ENCODE measurements at places on chromosomes 4 and X. TPM values are rescaled to one million over a fixed set of nuclear protein-coding genes. Genes with fewer than 3 reads are reported as not detected.

Gene SLC25A53
- 18.8 TPM for total RNA-seq

Gene CCNG2
- 45.7 TPM for total RNA-seq

GRCh38 chr4:27463816-27464215 is 603.2 kb downstream of the STIM2 start:
- no peaks in the 10 kb centered on the region for H3K4me1 ChIP-seq
- no peak overlapping the region for H3K27ac ChIP-seq
- H3K27me3 ChIP-seq: no peaks in the 10 kb centered on the region
- H3K36me3 ChIP-seq: no peaks in the 10 kb centered on the region
- no peak overlapping the region for H3K4me3 ChIP-seq
- no peak for DNase-seq

DNA sequence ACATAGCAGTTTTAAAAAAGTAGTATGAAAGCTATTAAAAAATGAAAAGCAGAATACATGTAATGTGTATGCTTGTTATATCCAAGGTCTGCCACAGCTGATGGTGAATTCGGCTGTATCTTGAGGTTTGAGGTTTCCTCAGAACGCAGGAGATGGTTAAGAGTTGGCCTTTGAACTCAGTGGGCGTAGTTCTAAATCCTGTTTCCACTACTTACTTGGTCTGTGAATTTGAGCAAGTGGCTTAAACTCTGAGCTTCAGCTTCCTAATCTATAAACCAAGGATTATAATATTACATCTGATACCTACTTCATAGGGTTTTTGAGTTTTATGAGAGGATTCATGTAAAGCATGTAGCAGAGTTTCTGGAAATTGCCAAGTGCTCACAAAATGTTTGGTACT is 125.2 kb downstream of the STIM2 start:
- H3K36me3 ChIP-seq: no peaks in the 10 kb centered on the region
- no peak overlapping the region for H3K27ac ChIP-seq
- H3K4me3 ChIP-seq: no peak overlapping the region
- no peaks in the 10 kb centered on the region for H3K27me3 ChIP-seq
- no peak for DNase-seq

DNA sequence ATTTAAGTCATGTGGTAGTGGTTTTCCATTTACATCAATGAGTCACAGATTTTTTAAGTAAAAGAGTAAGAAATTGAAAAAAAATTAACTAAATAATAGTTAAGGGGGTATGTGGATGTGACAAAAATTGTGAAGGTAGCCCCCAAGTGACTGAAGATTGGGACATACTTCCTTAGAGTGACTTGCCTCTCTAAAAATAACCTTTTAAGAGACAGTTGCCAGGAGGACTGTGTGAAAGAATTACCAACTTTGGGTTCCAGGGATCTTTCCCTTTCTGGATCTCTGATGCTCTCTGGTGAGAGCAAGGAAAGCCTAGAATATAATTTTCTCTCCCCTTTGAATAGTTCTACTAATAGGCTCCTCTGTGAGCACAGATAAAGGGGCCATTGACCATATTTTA is 42.7 kb downstream of the NHSL2 start:
- H3K36me3 ChIP-seq: no peaks in the 10 kb centered on the region
- no peak for DNase-seq
- H3K27ac ChIP-seq: no peak overlapping the region
- peaks cover 11% of the 10 kb centered on the region for H3K4me1 ChIP-seq
- no peak overlapping the region for H3K4me3 ChIP-seq
- H3K27me3 ChIP-seq: peaks cover 8% of the 10 kb centered on the region

DNA sequence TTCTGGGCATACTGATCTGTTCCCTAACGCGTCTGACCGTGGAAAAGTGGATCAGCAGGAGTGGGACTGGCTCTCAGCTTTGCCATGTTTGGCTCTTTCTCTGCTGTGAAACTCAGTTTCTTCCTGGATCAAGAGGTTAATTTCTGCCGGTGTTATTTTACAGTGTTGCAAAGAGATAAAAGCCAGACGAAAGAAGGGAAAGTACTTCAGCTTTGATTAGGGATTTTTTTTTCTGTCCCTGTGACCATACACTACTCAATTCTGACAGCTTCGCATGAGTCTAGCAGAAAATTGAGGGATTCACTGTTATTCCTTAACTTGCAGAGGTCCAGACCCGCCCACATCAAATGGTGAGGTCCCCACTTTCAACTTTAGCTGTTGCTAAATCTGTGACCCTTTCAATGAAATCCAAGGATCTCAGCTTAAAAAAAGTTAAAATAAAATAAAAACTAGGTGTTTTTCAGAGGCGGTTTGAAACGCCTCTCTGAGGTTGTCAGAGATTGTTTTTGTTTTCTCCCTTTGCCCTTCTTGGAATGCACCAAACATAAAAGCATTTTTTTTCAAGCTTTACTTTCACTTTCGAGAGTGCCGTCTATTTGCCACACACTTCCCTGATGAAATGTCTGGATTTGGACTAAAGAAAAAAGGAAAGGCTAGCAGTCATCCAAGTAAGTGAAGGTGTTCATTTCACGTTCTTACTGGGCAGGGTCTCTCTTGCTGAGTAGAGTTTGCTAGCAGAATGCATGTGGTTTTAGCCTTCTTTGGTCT is at the start of gene TLR3:
TSS of gene TLR3 (plus strand) at position 576 of the 768 bp plus-strand sequence. CDS start 7,464 bp downstream, outside the sequence.
- H3K4me3 ChIP-seq: peak within 1 kb of the TSS; percentile 59
- H3K27me3 ChIP-seq: no peaks in the 10 kb centered on the region
- no peak for DNase-seq
- H3K4me1 ChIP-seq: no peaks in the 10 kb centered on the region
- peak within 1 kb of the TSS; percentile 64 for H3K27ac ChIP-seq

- no peaks in the 10 kb centered on the region for H3K27me3 ChIP-seq
- H3K4me1 ChIP-seq: no peaks in the 10 kb centered on the region
- H3K36me3 ChIP-seq: no peaks in the 10 kb centered on the region
- H3K27ac ChIP-seq: no peak overlapping the region
Observed at GRCh38 chr4:148333265-148333664, 108.9 kb downstream of the NR3C2 start.

- peaks cover 67% of the 10 kb centered on the region for H3K36me3 ChIP-seq
- H3K4me3 ChIP-seq: no peak overlapping the region
- no peak overlapping the region for H3K27ac ChIP-seq
- no peak for DNase-seq
Observed at GRCh38 chr4:5824635-5825034, 68.3 kb downstream of the CRMP1 start.

GRCh38 chr4:149718500-149718899 is 97.1 kb downstream of the IQCM start:
- no peaks in the 10 kb centered on the region for H3K4me1 ChIP-seq
- no peak overlapping the region for H3K27ac ChIP-seq
- H3K4me3 ChIP-seq: no peak overlapping the region
- DNase-seq: no peak

GRCh38 chr4:168183717-168184571 is 91.6 kb downstream of the ANXA10 start:
- peak; percentile 27 for DNase-seq
- H3K27ac ChIP-seq: no peak overlapping the region
- H3K4me1 ChIP-seq: no peaks in the 10 kb centered on the region
- H3K4me3 ChIP-seq: no peak overlapping the region
- no peaks in the 10 kb centered on the region for H3K27me3 ChIP-seq
- no peaks in the 10 kb centered on the region for H3K36me3 ChIP-seq

GRCh38 chrX:151899622-151900021 is 13.1 kb upstream of the MAGEA4 start:
- H3K4me1 ChIP-seq: no peaks in the 10 kb centered on the region
- no peak overlapping the region for H3K27ac ChIP-seq
- H3K4me3 ChIP-seq: no peak overlapping the region

DNA sequence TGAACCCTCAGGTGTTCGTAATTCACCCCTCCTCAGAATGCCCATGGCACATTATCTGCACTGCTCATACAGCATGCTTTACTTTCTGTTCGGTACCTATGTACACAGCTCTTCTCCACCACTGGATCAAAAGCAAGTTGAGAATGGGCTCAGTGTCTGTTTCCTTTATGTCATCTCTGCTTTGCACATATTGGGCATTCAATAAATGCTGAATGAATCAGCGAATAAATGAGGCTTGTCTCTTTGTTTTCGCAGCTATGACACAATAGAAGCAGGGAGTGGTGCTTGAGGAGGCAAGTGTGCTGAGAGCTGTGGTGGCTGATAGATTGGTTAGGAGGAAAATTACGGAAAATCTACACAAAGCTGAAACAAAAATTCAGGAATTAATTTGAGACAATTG is 109.1 kb upstream of the VMA21 start:
- DNase-seq: no peak
- no peaks in the 10 kb centered on the region for H3K27me3 ChIP-seq
- no peaks in the 10 kb centered on the region for H3K36me3 ChIP-seq

DNA sequence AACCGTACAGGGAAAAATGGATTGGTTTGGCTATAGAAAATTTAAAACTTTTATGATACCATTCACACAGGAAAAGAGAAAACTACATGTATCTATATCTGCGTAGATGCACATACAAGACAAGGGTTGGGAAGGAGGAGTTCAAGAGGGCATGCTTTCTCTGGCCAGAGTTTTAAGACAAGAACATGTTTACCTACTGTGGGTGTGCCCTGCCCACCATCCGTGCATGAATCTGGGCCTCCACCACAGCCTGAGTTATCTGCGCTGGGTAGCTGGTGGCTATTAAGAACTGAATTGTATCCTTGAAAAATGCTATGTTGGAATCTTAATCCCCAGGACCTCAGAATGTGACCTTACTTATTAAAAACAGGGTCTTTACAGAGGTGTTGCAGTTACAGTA is 151.6 kb downstream of the AASDH start:
- no peak overlapping the region for H3K27ac ChIP-seq
- H3K36me3 ChIP-seq: no peaks in the 10 kb centered on the region
- H3K4me1 ChIP-seq: no peaks in the 10 kb centered on the region
- no peak for DNase-seq
- H3K27me3 ChIP-seq: no peaks in the 10 kb centered on the region

DNA sequence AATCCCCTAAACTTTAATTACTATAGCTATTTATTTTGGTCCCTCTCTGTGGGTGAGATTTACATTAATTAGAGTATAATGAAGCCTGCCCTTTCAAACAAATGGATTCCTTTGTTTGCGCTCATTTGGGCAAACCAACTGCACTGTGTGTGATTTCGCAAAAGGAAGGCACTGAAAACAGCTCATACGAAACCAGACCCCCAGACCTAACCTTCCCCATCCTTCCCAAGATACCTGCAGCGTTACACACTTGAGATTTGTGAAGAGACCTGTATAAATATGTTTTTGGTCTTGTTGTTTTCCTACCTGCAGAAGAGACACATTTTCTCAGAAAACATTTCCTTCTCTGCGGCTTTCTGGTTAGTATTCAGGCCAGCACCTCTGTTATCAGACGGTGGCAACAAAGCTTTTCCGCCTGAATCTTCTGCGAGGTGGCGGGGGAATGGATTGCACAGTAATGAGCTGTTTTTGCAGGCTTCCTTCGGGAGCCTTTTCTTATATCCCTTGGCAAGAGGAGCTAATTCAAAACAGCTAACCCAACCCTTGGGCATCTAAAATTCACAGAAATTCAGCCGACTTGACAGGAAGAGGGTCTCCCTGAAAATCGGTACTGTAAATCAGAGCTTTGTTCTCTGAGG is 47.6 kb downstream of the CBLL2 start:
- no peaks in the 10 kb centered on the region for H3K4me1 ChIP-seq
- no peak overlapping the region for H3K4me3 ChIP-seq

DNA sequence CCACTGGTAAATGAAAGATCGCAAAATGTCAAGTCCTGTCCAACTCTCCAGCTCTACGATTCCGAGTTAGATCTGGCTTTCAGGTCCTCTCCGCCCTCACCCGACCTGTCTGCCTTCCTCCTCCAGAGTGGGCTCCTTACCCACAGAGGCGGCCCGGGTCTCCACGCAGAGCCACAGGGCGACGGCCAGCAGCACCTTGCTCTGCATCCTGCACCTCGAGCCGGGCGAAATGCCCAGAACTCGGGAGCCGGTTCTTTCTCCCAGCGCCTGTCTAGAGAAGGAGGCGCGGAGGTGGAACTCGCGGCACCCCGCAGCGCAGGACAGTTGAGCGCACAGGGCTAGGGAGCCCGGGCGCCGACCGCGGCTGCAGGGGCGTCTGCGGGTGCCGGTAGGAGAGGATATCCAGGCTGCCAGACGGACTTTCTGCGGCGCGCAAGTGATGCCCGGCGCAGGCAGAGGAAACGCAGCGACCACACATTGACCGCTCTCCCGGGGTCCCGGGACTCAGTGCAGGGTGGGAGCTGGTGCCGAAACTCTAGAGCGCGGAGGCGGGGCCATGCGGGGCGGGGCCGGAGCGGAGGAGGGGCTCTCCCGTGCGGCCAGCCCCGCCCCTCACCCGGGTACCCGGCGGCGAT is at the start of gene KDR:
TSS of gene KDR (minus strand) at position 509 of the 635 bp plus-strand sequence. CDS start at position 207, 302 bp downstream.
- H3K36me3 ChIP-seq: no peaks in the 10 kb centered on the region
- peaks cover 23% of the 10 kb centered on the region for H3K27me3 ChIP-seq
- no peak within 1 kb of the TSS for H3K27ac ChIP-seq
- H3K4me3 ChIP-seq: peak within 1 kb of the TSS; percentile 39

DNA sequence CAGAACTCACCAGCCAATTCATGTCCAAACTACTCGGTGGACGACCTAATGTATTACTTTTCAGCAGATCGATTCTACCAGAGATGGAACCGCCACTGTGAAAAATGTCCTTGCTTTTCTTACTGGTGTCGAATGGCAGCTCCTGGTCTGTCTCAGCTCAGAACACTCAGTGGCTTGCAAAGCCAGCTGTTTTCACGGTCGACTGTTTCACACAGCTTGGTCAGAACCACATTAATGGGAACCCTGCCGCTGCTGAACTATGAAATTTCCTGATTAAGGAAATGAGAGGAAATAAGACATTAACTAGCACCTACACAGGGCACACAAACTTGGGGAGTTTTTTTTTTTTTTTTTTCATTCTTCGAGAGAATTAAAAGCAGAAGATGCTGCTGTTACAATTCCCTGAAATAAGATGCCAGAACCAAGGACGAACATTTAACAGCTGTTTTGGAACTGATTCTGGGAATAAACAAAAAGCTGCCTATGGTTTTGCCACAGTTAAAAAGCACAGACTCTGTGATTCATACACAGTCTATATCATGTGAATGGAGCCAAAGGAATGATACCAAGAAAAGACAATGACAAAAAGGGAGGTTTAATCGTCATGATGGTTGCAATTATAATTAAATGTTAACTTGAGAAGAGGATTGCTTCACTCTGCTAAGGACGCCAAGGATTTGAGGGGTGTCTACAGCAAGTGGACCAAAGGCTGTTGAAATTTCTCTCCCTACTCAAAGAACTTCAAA is 31.3 kb downstream of the SUPT20HL2 start:
- H3K27ac ChIP-seq: no peak overlapping the region
- H3K4me1 ChIP-seq: no peaks in the 10 kb centered on the region
- no peak for DNase-seq
- H3K27me3 ChIP-seq: peaks cover 29% of the 10 kb centered on the region

GRCh38 chr4:55393461-55394320 is 2.1 kb upstream of the TMEM165 start:
- no peak for DNase-seq
- H3K27me3 ChIP-seq: no peaks in the 10 kb centered on the region
- H3K27ac ChIP-seq: no peak overlapping the region

DNA sequence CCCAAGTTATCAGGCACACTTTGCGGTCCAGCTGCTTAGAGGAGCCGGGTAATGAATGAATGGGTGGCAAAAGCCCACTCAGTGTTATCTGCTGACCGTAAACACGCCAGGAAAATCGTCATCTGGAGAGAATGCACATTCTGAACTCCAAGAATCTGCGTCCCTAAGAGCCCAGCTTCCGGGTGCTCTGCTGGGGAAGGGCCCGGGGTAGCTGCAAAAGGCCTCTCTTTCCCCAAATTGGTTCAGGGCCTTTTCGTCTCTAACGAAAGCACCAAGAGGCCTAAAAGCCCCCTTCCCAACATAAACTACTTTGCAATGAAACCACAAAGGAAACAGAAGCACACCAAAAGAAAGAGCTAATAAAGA is 1.6 kb upstream of the SFRP2 start:
- no peak for DNase-seq
- peaks cover 51% of the 10 kb centered on the region for H3K4me1 ChIP-seq
- H3K27me3 ChIP-seq: peaks cover 77% of the 10 kb centered on the region
- H3K4me3 ChIP-seq: no peak overlapping the region

Measured in spinal cord (tissue), 10 donors.